ENCODE measurements at places on chromosomes 4 and X.
A peak's percentile ranks its signal among the peaks of the same experiment; 100 is the strongest.

- DNase-seq, result no peak
Observed at GRCh38 chr4:139890816-139891215, 225.2 kb downstream of the MGST2 start.

DNA sequence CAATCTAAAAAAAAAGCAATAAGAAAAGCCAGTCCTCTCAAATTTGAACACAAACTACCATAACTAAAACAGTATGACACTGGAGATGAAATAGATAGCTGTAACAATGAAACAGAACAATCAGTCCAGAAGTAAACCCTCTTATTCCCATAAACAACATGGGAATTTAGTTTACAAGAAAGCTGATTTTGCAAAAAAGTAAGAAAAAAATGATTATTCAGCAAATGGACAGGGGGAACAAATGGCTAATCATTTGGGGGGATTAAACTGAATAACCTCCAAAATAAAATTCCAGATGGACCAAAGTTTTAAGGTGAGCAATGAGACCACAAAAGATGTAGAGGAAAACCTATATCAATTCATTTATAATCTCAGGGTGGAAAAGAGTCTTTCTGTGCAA lies 16.1 kb upstream of the SASH3 start:
- no peak for DNase-seq

DNA sequence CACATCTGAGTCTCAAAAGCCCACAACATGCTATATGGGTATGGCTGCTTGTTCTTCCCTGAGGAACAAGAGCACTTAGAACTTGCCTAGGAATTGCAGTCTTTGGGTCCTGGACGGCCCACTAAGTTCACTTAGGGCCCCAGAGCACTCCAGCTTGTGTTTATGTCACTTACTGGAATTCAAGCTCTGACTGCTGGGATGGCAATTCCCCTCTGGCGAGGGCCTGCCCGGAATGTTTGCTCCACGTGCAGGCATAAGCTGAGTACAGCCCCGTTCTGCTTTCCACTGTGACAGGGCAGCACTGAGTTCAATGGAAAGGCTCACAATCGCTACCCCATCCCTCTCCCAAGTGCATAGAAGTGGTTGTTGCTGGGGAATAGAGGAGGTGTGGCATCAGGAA lies 25.9 kb upstream of the RASSF6 start:
- DNase-seq, result no peak

DNA sequence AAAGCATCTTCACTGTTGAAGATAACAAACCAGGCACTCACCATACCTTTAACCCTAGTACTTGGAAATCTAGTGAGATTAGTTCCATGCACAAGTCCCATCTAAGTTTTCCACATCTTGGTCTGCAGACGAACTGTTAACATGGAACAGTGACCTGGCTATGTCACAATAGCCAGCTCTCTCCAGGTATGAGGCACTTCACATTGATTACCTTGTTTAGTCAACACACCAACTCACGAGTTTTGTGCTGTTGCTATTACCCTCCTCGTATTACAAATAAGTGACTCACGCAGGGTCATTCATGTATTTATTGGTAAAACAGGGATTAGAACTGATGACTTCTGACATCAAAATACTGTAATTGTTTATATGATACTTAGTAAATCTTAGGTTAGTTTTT lies 36.4 kb upstream of the FRAS1 start:
- DNase-seq, result no peak

DNA sequence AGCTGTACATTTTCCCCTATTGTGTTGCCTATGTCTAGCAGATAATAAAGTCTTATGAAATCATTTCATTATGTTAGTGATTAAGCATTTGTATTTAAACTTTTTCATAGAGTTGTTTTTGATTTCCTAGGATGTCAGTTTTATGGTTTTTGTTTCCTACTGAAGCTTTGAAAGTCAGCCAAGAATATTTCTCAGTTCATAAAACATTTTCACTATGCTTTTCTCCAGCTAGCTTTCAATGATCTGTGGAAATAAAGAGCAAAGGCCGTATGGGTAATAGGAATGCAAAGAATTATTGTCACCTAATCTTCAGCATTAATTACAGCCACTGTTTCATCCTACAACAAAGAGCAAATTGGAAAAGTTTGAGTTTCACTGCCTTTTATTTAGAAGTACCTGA lies 145.7 kb upstream of the NUDT6 start:
- no peak for DNase-seq

DNA sequence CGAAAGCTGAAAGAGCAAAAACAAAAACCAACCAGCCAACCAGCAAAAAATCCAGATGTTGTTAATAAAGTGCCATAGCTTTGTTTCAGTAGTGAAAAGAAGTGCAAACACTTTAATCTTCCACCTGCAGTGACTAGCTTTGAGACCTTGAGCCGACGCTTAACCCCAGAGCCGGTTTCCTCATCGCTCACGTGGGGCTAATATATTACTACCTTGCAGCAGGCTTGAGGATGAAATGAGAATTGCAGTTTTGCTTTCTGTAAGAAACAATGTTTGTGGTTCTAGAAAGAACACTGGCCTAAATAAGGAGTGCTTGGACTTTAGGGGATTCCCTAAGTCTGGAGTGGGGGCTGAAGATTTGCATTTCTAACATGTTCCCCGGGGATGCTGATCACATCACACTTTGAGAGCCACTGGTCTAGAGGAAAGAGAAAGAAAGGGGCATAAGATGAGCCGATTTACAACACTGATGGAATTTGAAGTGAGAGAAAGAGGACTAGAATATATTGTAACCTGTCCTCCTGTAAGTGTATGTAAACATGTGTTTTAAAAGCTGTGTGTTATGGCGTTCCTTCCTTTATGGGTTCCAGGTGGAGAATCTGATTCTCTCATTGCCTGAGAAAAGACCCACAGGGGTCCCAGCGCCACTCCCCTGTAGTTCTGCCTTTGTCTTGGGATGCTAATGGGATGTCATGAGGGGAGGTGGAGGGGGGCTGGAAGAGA lies 1.4 kb downstream of the FGF2 start:
- peak; percentile 55 for DNase-seq

DNA sequence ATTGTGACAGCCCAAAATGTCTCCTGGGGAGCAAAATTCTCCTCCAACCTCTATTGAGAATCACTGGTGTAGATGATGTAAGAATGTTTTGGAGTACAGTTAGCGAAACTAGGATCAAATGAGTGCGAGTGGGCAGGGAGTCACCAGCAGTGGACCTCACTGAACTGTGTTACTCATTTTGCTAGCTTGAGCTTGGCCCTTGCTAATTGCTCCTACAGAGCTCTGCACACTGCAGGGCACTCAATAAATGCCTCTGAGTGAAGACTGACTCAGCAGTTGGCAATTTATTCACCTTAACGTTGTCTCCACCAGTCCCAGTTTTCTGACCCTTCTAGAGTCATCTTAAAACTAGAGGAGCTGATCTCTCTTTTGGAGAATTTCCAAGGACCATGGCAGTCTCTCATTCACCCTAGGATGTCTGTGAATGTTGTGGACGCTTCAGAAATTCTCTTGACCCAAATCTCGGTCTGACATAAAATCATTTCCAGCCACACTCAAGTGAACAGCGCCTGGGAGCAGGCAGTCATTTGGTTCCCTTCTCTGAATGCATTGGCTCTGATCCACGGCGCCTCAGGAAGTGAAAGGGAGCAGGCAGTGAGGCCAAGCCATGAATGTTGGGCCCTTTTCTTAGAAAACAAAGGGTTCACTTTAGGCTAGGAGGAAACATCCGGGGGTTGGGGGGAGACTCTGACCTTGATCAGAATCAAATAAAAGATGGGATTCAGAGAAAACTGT lies 148.1 kb downstream of the NWD2 start:
- DNase-seq, result peak; percentile 32

DNA sequence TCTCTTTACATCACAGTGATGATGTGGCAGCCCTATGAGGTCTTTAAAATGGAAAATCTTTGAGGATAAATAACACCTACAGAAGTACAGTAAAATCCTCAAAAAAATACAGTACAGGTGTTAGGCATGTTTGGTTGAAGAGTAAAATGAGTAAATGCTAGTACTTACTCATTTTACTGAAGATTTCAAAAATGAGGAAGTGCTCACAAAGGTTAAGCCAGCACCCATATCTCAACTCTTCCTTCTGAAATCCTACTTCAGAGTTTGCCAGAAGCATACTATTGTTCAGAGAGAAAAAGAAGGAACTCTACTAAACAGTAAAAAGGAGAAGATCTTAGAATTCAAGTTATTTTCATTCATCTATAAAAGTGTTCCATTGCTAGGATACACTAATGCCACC lies 130.9 kb downstream of the CBR4 start:
- DNase-seq, result no peak

GRCh38 chr4:106287353-106287969 lies 28.5 kb downstream of the TBCK start:
- DNase-seq, result peak; percentile 87

GRCh38 chr4:137739391-137739790 lies 207.1 kb upstream of the PCDH18 start:
- DNase-seq, result no peak

Measured in H4 (cell line).